Gastrocnemius medialis (tissue), 4 donors: ENCODE measurements at places on chromosomes 7 and 10.

GRCh38 chr10:102408131-102408727, 10.4 kb downstream of the PSD start:
- peaks cover 57% of the 10 kb centered on the region for H3K27me3 ChIP-seq
- H3K36me3 ChIP-seq, result no peaks in the 10 kb centered on the region
- DNase-seq, result no peak

- DNase-seq, result no peak
- no peaks in the 10 kb centered on the region for H3K36me3 ChIP-seq
Observed at GRCh38 chr10:35706959-35707358, 64.9 kb upstream of the FZD8 start.

- H3K36me3 ChIP-seq, result no peaks in the 10 kb centered on the region
- no peaks in the 10 kb centered on the region for H3K4me1 ChIP-seq
- no peak overlapping the region for H3K4me3 ChIP-seq
- no peak for DNase-seq
- H3K27ac ChIP-seq, result no peak overlapping the region
Observed at GRCh38 chr10:62620491-62620890, 184.0 kb upstream of the ADO start.

- H3K27me3 ChIP-seq, result no peaks in the 10 kb centered on the region
- DNase-seq, result no peak
- no peaks in the 10 kb centered on the region for H3K36me3 ChIP-seq
- no peak overlapping the region for H3K4me3 ChIP-seq
- no peak overlapping the region for H3K27ac ChIP-seq
- no peaks in the 10 kb centered on the region for H3K4me1 ChIP-seq
Observed at GRCh38 chr10:19245889-19246752, 197.5 kb downstream of the MALRD1 start.

GRCh38 chr10:88755753-88756152, 4.1 kb upstream of the LIPN start:
- H3K4me1 ChIP-seq, result no peaks in the 10 kb centered on the region
- no peaks in the 10 kb centered on the region for H3K36me3 ChIP-seq

- H3K4me3 ChIP-seq, result no peak overlapping the region
- no peaks in the 10 kb centered on the region for H3K36me3 ChIP-seq
- H3K4me1 ChIP-seq, result no peaks in the 10 kb centered on the region
Observed at GRCh38 chr10:120998251-120998650, 147.1 kb downstream of the WDR11 start.

- no peaks in the 10 kb centered on the region for H3K36me3 ChIP-seq
- peaks cover 36% of the 10 kb centered on the region for H3K4me1 ChIP-seq
- H3K4me3 ChIP-seq, result no peak overlapping the region
- peak overlapping the region; percentile 77 for H3K27ac ChIP-seq
- DNase-seq, result no peak
Observed at GRCh38 chr7:157405501-157405900, 68.7 kb downstream of the DNAJB6 start.

DNA sequence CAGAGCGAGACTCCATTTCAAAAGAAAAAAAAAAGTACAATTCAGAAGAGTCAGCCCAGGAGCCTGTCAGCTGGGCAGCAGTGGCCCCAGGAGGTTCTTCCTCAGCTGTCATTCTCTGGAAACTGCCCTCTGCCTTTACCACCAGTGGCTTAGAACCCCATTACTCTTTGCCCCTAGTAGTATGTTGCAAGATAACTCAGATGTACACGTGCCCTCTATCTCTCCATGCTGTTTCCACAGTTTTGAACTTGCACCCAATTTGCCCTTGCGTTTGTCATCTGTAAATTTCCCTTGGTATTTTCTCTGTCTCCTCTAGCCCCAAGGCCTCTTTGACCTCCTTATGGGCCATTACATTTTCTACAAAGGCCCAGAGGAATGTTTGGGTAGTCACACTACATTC, 56.7 kb upstream of the PRKAR2B start:
- no peak for DNase-seq
- no peak overlapping the region for H3K27ac ChIP-seq
- no peaks in the 10 kb centered on the region for H3K36me3 ChIP-seq
- no peak overlapping the region for H3K4me3 ChIP-seq

- no peaks in the 10 kb centered on the region for H3K27me3 ChIP-seq
- no peak overlapping the region for H3K27ac ChIP-seq
- H3K4me3 ChIP-seq, result no peak overlapping the region
Observed at GRCh38 chr10:3861795-3862194, 76.8 kb upstream of the KLF6 start.

GRCh38 chr7:108189733-108190388, 59.7 kb upstream of the LAMB4 start:
- H3K4me1 ChIP-seq, result no peaks in the 10 kb centered on the region
- no peaks in the 10 kb centered on the region for H3K27me3 ChIP-seq
- DNase-seq, result no peak
- H3K36me3 ChIP-seq, result no peaks in the 10 kb centered on the region
- no peak overlapping the region for H3K4me3 ChIP-seq
- no peak overlapping the region for H3K27ac ChIP-seq
